Activated T-cell treated with anti-CD3 and anti-CD28 coated beads for 1 hour (primary cell): ENCODE measurements at places on chromosomes 3 and 15.

DNA sequence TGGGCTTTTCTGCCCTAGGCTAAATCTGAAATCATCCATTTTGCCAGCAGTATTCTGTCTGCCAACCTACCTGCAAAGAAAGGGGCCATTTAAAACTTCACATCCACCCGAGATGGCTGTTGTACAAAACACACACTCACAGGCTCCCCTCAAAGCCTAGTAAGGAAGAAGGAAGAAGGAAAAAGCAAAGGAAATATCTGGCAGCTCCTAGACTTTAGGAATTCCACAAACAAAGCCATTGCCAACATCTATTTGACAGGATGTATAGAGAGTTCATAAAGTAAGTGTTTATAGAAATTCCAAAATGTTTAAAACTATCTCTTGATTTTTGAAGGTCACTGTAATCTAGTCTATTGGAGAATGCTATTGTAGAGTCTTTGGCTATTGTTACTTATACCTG is 91.9 kb upstream of the THBS1 start:
- no peak for DNase-seq

GRCh38 chr3:47082519-47082918 is 81.4 kb downstream of the SETD2 start:
- DNase-seq: no peak

- no peak for DNase-seq
Observed at GRCh38 chr3:48314542-48314941, 18.9 kb downstream of the SPINK8 start.

- DNase-seq: no peak
Observed at GRCh38 chr3:184172681-184173373, 1.8 kb upstream of the AP2M1 start.

- DNase-seq: peak; percentile 63
Observed at GRCh38 chr15:63497642-63498467, 6.5 kb upstream of the USP3 start.

- DNase-seq: no peak
Observed at GRCh38 chr3:16658925-16659793, 53.9 kb upstream of the DAZL start.

DNA sequence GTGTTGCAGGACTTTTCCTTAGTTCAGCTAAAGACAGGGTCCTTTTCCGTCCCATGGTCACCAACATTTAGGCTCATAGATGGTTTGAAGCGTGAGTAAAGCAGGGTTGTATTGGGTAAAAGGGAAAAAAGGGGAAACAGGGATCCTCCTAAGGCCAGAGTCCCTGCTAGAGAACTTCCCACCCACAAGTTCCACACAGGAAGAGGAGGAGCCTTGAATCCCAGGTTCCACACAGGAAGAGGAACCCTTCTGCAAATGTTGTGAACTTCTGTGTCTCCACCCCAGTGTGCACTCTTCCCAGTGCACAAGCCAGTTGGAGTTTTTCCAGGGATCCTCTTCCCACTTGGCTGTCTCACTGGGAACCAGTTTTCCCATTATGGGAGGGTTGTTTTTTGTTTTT is 27.6 kb upstream of the ATP8B4 start:
- DNase-seq: no peak

- DNase-seq: no peak
Observed at GRCh38 chr15:60762638-60763037, 283.7 kb upstream of the ICE2 start.
